ENCODE measurements at places on chromosomes 16 and 17.

- no peak for DNase-seq
Observed at GRCh38 chr16:26606381-26607150, 460.2 kb upstream of the C16orf82 start.

- DNase-seq, result no peak
Observed at GRCh38 chr16:81005610-81006161, 999 bp downstream of the CMC2 start.

DNA sequence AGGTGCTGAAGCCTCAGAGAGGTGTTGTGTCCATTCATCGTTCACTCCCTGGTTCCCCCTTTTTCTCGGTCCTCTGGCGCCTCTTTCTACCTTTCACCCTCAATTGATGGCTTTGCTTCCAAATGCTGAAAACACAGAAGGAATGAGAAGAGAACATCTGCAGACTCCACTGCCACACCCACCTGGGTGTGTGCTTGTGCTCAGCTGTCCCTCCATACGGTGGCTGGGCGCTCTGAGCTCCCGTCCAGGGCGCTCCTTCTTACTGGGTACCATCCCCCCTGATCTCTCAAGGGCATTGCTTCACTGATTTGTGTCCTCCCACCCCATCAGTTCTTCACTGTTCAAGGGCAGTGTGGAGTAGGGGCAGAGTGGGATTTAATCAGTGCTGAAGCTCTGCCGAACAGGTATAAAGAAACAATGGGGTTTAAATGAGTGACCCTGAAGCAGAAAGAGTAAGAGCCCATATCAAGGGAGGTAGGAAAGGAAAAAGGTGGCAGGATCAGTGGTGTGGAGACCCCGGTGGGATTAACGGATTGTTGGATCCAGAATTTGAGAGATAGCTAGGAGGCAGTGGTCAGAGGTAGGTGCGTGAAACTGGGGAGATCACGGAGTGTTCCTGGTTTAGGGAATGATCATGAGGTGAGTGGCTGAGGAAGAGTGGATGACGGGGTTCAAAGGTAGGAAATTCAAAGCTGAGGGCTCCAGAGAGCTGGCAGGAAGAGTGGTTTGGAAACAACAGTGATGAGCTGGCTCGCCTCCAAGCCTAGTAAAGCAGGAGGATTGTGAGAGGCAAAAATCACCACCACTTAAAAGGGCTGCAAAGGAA lies 40.8 kb downstream of the MRTFB start:
- DNase-seq, result no peak

DNA sequence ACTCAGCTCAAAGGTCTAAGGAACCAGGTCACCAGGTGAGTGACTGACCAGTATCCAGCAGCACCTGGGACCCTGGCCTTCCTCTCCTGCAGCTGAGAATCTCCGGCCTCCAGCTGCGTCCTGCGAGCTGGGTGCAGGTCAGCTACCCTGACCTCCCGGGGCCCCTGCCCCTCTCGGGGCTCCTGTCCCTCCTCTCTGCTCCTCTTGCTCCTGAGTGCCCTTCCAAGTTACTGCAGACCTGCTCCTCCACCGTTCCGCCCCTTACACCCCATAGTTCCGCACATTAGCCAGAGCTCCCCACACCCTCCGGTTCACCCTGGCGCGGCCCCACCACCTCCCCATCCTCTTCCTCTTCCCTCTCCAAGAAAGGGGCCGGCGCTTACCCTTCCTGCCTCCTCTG lies 10.6 kb downstream of the FOXJ1 start:
- DNase-seq, result no peak

GRCh38 chr16:28139530-28139929 lies 72.2 kb downstream of the XPO6 start:
- DNase-seq, result no peak

- DNase-seq, result no peak
Observed at GRCh38 chr17:45942284-45942683, 47.9 kb downstream of the MAPT start.

- DNase-seq, result no peak
Observed at GRCh38 chr17:48030531-48030930, 7.1 kb downstream of the COPZ2 start.

DNA sequence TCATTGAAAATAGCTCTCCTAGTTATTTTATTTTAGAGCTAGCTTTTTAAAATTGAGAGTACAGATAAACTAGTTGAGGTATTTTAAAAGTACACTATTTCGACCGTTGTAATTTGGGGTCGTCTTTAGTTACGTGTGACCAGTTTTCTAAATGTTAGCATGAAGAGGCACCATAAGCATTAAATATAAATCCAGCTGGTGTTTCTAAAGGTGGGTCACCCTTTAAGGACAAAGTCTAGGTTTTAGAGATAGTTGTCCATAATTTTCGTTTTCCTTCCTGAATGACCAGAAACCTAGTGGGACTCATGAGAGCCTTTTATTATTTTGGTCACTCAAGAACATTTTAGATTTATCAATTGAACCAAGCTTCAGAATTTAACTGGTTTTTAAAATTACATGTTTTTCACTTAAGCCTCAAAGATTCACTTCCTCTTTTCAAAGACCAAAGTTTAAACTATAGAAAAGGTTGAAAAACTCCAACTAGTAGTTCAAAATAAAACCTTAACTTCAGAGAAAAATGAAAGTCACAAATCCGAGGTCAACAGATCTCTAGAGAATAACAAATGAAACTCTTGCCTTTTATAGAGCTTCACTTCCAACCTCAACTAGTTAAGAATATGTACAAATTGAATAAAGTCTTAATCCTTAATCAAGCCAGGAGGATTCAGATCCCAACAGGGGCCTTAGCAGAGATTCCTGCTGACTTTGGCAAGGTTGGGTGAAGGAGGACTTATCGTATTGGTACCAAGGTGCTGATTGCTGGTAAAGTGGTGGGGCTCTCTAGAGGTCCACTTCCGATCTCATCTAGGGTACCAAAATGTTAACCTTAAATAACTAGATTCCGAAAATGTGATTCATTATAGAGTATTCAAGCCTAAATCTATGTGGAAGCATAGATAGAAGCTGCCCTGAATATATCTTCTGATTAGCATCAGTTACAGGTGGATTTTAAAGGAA lies 32.5 kb downstream of the PHKB start:
- no peak for DNase-seq

DNA sequence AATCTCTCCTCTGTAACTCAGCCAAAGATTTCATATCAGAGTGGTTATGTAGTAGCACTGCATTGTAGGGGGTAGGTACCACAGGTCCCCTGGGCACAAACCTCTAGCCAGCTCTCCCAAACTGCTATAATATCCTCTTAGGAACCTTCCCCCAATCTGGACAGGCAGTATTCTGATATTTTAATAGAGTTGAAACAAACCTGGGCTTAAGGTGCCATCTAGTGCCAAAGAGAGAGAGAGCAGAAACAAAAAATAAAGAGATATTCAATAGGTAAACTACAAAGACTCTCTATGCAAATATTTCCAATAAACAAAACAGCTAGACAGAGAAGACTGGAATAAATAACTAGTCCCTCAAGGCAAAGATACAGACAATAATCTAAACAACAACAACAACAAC lies 1070.0 kb downstream of the CDH11 start:
- peak; percentile 16 for DNase-seq

DNA sequence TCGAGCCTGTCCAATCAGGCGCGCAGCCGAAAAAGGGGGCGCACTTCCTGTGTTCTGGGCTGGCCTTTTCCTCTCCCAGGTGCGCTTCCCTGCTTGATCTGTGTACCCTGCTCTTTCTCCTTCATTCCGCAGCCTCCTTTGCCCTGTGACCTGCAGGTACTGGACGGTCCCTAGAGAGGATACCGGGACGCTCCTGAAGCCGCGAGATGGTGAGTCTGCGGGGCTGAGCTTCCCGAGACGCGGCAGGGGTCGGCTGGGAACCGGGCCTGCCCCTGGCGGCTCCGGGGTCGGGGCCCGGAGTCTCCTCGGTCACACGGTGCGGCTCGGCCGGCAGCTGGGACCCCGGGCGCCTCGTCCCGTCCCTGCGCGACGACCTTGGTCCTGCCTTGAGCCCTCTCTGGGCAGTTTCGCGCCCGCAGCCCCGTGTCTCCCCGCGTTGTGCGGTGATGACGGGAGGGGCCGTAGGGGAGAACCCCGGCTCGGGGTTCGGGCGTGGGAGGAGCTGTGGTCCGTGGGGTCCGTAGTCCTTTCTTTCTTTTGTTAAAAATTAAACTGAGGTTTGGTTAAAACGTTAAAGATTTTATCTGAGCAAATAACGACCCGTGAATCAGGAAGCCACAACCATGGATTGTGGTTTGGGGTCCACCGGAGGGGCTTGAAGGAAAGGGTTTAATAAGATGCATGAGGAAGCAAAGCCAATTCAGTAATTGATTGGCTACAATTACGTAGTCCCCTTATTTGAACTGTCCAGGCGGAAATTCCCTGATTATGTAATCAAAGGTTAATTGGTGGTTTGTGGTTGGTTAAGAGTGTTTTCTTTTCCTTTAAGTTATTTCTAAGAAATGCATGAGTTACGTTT lies 172.8 kb upstream of the ZNF267 start:
- no peak for DNase-seq

DNA sequence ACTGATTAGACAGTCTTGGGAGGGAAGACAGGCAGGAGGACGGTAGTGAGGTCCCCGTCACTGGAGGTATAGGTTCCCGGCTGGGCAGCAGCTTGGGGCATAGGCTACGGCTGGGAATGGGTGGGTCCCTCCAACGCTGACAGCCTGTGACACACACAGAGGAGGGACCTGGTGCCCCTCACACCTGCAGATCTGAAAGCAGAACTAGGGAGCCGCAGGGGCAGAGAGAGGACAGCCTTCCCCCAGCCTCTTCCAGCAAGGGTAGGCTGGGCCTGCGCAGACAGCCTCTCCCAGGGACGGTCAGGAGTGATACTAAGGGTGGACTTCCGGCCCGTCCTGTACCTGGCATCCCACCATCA lies 2.0 kb downstream of the P2RX1 start:
- DNase-seq, result no peak

GRCh38 chr16:23052908-23053580 lies 96.2 kb downstream of the USP31 start:
- no peak for DNase-seq

DNA sequence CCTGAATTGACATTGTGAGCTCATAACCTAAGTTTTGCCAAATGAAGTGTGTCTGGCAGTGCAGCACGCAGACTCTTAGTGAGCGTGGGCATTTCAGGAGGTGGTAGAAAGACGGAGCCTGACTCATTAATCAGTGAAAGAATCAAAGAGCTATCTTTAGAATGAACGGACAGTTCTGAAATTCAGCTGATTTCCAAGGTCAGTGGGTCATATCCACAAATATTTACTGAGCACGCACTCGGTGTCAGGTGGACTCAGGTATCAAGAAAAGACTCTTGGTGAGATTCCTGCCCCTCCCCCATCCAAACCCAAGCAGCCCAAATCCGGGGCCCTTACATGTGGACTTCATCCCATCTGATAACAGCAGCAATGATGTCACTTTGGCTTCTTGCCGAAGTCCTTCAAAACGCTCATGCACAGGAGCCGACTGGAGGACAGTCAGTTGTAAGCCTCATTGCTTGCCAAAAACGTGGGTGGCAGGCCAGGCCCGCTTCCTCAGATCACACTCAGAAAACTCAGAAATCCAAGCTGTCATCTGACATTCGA lies 185.8 kb downstream of the HS3ST3A1 start:
- DNase-seq, result no peak

DNA sequence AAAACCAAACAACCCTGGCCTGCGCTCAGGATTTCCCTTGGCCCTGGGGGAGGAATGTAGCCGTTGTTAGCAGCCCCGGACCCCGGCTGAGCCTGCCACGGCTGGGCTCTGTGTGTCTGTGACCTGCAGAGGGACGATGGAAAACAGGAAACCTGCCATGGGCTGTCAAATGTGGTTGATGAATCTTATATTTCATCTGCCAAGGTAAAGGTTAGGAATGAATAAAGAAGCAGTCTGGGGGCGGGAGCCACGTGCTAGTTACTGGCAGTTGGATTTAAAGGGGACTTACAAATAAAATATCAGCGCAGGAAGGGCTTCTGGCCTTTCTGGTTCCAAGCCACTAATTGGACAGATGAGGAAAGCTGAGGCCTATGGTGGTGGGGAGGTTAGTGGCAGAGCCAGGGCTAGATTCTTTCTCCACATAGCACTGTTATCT lies at the start of gene KRT23:
KRT23 (minus strand) TSS at position 263 of the 436 bp plus-strand sequence. CDS start 1,043 bp downstream, outside the sequence.
- DNase-seq, result no peak

DNA sequence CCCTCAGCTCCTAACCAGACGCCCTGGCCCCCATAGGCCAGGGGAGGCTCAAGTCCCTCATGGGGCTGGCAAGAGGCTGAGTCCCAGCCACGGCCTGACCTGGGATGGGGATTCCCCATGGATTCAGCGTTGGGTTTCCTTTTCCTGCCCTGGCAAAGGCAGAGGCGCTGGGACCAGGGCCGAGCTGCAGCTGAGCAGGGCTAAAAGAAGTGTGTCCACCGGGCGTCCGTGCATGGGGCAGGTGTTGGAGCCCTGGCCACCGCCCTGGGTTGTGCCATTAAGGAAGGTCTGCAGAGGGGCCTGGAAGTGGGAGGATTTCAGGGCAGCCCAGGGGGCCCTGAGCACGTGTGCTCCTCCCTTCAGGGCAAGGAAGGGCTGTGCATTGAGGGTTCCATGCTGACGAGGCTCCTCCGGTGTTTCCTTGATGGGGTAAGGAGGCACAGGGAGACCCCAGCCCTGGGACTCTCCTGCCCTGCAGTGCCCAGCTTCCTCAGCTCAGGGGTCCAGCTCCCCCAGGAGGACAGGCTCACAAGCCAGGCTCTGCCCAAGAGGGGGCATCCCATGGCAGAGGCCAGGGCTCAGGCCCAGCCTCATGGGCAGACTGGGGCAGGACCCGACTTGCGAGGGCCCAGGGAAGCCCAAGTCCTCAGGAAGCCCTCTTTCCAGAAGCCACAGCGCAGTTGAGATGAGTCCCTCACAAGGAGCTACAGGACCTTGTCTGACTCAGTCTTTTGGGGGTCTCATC lies 10.1 kb downstream of the TBC1D26 start:
- DNase-seq, result no peak

- DNase-seq, result no peak
Observed at GRCh38 chr17:12987120-12987519, 30.7 kb downstream of the ELAC2 start.

- no peak for DNase-seq
Observed at GRCh38 chr17:40810494-40810893, 10.7 kb upstream of the KRT28 start.

GRCh38 chr16:11076259-11077018 lies 132.1 kb downstream of the CLEC16A start:
- no peak for DNase-seq

- no peak for DNase-seq
Observed at GRCh38 chr16:47855431-47855830, 300.4 kb downstream of the ABCC12 start.

DNA sequence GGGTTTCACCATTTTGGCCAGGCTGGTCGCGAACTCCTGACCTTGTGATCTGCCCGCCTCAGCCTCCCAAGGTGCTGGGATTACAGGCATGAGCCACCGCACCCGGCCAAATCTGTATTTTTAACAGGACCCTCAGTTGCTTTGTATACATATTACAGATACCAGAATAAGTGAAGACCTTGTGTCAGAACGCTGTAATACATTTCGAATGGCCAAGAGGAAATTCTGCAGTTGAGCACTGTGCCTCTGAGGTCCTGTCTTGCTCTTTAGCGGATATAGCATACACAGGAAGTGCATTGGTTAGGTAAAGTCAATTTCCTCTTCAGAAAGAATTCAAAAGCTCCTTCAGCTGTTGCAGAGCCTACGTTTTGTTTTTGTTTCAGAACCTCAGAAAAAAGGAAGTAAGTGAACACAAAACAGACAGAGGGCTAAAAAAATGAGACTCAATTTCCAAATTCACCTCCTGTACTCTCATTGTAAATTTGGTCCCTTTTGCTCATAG lies 15.7 kb downstream of the CRLF3 start:
- DNase-seq, result no peak

- DNase-seq, result no peak
Observed at GRCh38 chr16:30041841-30042240, 10.8 kb upstream of the TLCD3B start.

All from stromal cell of bone marrow (primary cell).